Neural progenitor cell (in vitro differentiated cells): ENCODE measurements at places on chromosomes 12 and 14. TPM values are rescaled to one million over a fixed set of nuclear protein-coding genes. Genes with fewer than 3 reads are reported as not detected.

The TC2N gene
- total RNA-seq = 3.8 and 5.8 TPM in 2 replicates

The TMEM119 gene
- total RNA-seq = 0.97 and 2.0 TPM in 2 replicates

The NXPH4 gene
- total RNA-seq = 0.28 TPM in 1 of 2 replicates, not detected in the other

The ENDOU gene
- not detected in 2 replicates for total RNA-seq

The TAS2R13 gene
- total RNA-seq = 2.0 and 2.4 TPM in 2 replicates

DNA sequence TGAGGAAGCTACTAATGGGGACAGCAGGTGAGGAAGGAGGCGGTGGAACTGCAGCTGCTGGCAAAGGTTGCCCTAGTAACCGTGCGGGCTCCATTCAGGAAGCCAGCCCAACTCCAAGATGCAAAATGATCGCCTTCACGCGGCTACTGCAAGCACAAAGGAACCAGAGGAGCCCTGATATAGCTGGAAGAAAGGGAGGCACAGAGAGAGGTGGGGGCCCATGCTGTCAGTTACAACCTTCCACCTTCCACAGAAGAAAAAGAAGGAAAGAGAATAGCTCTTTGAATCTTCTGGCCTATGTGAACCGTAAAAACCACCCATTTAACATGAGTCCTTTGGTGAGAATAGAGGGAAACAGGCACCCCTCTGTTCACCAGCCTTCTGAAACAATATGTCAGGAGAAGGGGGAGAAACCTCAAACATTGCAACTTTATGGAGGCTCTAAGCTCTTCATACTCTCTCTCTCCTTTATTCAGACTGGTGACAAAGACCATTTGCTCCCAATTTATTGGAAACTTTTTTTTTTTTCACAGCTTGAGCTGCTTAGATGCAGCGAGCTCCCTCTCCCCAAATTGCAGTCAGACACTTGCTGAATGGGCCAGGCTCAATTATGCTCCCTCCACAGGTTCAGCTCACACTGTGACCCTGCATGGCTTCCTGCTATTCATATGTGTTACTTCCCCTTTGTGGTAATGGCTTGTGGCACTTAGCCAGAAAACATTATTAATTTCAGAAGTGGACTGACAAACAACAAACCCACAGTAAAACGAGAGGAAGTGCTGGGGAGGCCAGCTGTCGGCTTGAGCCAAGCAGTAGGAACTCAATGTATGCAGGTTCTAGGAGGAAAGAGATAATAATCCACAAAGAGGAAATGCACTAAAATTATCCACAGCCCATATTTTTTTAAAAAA lies 6.2 kb downstream of the DUSP6 start:
- DNase-seq = peak; percentile 83

DNA sequence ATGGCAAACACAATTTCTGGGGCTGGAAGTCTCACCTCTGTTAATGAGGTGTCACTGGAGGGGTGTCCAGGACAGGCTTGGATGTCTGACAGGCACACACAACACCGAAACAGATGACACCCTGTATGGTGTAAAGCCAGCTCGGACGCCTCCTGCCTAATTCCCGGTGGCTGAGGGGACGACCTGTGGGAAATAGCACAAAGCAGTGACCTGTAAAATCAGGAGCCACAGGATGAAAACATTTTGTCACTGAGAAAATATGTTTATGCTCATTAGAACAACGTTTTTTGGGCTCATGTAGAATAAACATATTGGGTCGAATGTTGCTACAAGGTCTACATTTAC lies 285.0 kb upstream of the RTL1 start:
- DNase-seq = no peak

DNA sequence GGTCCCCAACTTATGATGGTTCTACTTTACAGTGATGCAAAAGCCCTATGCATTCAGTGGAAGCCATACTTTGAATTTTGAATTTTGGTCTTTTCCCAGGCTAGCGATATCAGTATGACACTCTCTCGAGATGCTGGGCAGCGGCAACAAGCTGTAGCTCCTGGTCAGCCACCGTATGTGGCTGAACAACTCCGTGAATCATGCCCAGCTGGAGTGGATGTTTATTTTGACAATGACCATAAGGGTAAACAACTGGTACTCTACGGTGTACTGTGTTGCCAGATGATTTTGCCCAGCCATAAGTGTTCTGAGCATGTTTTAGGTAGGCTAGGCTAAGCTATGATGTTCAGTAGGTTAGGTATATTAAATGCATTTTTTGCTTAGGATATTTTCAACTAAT lies 8.2 kb upstream of the ZNF410 start:
- no peak for DNase-seq

- no peak for DNase-seq
Observed at GRCh38 chr12:105192624-105193225, 43.2 kb downstream of the APPL2 start.

- no peak for DNase-seq
Observed at GRCh38 chr12:131737150-131737827, 26.4 kb downstream of the SFSWAP start.

DNA sequence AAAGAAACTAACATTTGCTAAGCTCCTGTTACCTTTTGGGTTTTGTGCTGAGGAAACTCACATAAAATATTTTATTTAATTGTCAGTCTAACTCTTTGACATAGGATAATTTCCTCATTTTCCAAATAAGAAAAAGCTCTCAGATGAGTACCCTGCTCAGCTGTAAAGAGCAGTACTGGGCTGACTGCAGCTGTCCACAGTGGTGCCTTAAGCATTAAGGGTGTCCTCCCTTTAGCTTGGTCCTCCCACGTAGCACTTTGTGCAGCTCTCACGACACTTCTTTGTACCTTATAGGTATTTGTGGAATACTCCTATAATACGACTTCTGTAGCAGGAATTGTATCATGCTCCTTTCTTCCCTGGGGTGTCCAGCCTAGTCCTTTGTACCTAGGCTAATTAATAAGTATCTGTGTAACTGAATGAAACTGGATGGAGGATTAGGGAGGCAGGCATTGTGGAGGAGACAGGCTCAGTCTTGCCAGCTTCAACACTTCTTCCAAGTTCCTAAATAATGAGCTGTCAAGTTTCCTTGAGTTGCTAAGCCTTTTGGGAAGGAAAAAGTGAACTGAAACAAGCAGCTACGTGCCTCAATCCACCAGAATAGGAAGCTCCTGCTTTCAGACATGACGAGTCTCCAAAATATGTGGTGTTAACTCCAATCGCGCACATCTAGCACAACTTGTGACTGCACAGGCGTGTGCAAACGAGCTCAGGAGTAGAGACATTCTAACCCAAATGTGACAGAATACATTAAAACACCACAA lies 123.0 kb downstream of the SLC38A4 start:
- DNase-seq = peak; percentile 6

- no peak for DNase-seq
Observed at GRCh38 chr12:101857043-101857558, 20.3 kb upstream of the DRAM1 start.

DNA sequence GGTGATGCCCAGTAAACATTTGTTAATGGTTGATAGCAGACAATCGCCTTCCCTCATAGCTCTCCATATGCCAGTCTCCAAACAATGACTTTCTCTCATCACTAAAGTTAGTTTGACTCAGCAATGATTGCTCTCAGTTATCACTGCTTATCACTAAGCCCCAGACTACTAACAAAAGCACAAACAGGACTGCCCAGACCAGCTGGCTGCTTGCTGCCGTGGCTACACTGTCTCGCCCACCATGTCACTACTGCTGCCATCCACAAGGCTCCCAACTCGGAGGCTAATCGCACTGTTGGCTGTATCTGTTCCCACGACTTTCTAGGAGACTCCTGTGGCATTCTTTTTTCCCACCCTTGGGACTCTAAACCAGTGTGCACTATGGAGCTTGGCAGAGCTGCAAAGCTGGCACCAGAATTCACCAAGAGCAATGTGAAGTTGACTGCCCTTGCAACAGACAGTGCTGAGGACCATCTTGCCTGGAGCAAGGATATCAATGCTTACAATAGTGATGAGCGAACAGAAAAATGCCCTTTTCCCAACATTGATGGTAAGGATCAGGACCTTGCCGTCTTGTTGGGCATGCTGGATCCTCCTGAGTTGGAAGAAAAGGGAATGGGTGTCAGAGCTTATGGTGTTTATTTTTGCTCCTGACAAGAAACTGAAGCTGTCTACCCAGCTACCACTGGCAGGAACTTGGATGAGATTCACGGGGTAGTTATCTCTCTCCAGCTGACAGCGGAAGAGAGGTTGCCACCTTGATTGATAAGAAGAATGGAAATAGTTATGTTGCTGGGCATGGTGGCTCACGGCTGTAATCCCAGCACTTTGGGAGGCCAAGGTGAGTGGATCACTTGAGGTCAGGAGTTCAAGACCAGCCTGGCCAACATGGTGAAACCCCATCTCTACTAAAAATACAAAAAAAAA lies 27.1 kb upstream of the NR2C1 start:
- DNase-seq = no peak

- no peak for DNase-seq
Observed at GRCh38 chr12:87439990-87440827, 589.0 kb downstream of the C12orf50 start.

- no peak for DNase-seq
Observed at GRCh38 chr14:74469548-74470518, 23.3 kb downstream of the NPC2 start.

- DNase-seq = no peak
Observed at GRCh38 chr14:20792556-20792955, 10.1 kb downstream of the RNASE1 start.

DNA sequence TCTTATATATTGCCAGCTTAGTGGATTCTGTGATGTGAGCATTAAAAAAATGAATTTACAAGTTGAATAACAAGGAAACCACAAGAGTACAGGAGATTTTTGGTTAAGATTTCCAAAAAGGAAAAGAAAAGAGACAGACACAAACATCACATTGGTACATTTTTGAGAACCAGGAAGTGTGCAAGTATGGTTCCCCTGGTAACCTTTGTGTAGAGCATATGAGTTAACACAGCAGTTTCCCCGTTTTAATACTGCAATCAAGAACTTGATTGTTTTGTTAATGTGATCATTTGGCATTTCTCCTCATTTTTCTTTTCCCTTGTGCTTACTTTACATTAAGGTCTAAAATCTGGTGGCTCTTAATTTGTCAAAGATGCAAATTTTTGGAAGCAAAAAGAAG lies 490.4 kb upstream of the ATP2B1 start:
- no peak for DNase-seq

DNA sequence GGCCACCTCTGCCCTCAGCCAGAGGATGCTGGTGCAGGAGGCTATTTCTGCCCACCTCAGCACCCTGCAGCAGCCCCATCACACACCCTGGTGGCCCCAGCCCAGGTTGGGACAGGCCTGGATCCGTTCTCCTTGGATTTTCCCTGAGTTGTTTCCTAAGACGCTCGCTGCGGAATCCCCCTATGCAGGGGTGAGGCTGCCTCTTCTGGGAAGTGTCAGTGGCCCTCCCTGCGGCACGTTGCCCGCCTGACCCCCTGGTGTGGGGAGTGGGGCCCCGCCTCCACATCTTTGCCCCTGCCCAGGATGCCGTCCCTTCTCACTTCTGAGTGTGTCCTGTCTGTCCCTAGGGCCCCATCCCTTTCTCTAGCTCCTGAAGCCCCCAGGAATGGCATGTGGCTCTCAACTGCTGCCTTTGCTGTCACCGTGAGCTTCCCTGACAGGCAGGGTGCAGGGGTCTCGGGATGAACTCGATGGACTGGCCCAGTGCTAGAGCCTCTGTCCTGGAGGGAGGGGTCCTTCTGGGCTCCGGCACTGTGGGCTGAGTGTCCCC lies 594 bp upstream of the EXOC3L4 start:
- DNase-seq = no peak

GRCh38 chr12:88662961-88663360 lies 82.7 kb upstream of the KITLG start:
- no peak for DNase-seq

DNA sequence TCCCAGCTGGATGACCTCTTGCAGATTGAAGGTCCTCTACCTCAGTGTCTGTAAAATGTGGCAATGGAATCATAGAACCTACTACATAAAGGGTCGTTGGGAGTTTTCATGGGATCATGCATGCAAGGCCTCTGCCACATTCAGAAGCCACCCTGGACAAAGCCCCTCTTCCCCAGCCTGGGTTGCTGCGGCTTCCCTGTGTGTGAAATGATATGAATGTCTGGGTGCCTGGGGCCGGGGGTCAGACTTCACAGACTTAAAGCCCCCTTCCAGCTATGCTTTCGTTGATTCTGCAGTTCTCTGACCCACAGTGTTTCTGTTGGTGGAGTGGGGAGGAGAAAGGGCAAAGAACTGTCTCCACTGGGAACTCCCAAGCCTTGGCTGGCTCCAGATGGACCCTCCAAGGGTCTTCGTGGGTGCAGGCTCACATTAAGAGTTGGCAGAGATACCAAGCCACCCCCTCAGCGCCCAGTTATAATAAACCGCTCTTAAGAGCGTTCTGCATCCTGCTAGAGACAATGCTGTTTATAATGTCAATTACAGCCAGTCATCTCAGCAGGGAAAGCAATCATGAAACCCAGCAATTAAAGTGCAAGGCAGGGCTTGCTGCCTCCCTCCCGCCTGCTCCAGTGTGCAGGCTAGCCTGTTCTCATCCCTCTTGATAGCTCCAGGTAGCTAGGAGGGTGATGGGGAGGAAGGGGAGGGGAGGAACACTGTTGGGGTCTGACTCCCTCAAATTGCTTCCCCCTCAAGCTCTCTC lies 210.9 kb upstream of the FKBP4 start:
- DNase-seq = no peak

- peak; percentile 78 for DNase-seq
Observed at GRCh38 chr12:72017054-72017651, 78.5 kb downstream of the TPH2 start.

- peak; percentile 47 for DNase-seq
Observed at GRCh38 chr14:50340963-50341362, 28.8 kb downstream of the DMAC2L start.
